Stimulated activated CD4-positive, alpha-beta T cell treated with anti-CD3 and anti-CD28 coated beads, Interleukin-2, amount 100 ng/mL, for 4 hours (primary cell): ENCODE measurements at places on chromosomes 6 and 20.

GRCh38 chr6:156977527-156978291 lies 200.5 kb downstream of the ARID1B start:
- DNase-seq = no peak

DNA sequence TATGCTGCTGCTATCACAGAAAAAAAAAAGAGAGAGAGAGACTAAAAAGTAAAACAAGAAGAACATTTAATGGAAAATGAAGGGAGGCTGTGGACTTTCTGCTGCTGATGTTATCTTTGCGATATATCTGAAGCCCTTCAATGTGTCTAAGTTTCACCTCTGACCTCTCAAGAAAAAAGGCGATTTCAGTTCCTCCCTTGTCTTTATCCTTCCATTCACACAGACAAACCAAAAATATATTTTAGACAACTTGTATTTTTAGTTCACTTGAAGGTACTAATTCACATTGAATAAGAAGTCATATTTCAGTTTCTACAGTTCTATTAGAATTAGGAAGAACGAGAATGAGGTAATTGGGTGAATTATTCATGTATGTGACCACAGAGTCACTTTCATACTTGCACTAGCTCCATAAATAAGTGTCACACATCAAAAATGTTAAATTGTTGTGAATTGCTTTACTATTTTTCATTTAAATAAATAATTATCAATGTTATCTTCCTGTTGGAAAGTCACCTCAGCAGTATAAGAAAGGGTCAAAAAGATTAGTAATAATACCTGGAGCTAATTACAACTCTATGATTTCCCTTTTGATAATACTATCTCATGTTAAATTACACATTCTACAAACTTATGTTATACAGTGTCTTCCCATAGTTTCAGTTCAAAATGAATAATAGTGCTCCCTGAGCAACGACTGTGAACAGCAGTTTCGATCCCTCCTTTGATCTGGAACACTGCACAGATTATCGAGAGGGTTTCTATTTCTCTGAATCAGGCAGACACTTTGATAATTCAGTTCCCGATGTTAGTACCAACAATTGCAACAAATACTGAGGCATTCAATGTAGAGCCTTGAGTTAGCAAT lies 85.2 kb upstream of the PLCB4 start:
- no peak for DNase-seq

- no peak for DNase-seq
Observed at GRCh38 chr20:49635866-49636265, 67.9 kb upstream of the PTGIS start.

GRCh38 chr20:24806705-24807676 lies 142.1 kb upstream of the CST7 start:
- no peak for DNase-seq

DNA sequence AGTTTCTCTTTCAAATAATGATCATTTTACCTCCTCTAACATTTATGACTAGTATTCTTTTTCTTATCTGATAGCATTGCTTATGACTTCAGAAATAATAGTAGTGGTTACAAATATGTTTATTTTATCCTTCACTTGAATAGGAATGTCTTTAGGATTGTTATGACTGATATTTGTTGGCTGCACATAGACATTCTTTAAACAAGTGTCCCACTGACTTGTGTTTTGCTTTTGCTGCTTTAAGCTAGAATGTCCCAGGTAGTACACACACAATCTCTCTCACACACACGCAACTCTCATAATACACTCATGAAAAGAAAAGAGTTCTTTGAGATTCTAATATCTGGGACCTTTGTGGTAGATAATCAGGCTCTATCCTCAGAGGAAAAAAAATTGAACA lies 21.6 kb downstream of the KIAA1586 start:
- no peak for DNase-seq

DNA sequence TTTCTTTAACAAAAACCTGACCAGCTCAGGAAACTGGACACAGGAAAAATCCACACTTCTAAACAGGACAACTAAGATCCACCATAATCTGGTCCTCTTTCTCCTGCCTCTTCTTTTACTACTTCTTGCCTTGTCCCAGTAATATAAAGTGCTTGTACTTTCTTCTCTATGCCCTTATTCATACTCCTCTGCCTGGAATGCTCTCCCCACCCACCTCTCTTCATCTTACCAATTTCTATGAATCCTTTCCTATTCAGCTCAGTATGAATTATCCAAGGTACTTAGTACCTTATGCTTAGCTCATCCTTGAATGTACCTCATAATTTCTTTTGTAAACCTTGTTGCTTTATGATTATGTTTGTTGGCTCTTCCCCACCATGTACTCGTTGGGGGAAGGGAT lies 159.4 kb downstream of the CDK19 start:
- DNase-seq = no peak

DNA sequence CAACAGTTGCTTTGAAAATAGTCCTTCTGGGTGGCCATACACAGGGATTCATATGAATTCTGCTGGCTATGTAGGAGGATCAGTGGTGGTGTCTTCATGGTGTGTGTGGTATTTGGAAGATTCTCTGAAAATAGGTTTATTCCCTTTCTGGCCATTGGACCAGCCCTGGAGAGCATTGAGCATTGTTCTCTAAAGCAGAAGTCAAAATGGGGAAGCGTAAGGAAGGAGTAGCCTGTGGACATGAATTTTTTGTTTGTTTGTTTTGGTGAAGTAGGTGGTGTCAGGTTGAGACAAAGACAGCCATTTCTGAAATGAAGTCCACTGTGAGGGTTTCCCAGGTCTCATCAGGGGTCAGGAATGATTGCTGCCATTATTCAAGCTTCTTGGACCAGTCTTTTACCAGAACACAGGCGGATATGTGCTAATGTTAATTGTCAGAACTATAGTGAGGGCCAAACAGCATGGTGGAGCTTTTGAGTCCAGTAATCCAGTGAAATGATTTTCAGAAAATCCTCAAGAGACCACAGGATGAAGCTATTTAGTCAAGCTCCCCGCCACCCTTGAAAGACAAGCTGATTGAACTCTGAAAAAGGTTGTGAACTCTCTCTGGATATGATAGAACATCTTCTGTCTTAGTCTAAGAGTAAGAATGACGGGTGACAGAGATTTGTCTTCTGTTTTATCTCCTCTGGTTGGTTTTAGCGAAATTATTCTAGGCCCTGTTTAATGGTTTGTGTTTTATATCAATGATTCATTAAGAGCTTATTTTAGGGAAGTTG lies 60.0 kb downstream of the DNAH8 start:
- DNase-seq = no peak

DNA sequence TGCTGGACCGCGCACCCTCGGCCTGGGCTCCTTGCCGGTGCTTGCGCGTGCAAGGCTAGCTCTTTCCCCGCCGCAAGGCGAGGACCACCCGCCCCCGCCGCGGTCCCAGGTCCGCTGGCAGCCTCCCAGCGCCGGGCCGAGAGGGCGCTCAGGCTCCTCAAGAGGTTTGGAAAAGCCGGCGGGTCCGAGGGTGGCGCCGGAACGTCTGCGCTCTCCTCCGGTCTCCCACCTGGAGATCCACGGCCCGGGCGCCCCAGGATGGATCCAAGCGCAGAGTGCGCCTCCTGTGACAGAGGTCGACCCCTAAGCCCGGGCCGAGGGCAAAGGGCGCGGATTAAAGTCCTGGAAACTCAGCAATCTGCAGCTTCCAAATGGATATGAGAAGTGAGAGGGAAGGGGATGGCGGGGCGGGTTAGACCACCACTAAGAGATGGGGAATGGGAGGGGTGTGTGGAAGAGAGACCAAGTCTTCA lies 575 bp upstream of the MICAL1 start:
- no peak for DNase-seq

DNA sequence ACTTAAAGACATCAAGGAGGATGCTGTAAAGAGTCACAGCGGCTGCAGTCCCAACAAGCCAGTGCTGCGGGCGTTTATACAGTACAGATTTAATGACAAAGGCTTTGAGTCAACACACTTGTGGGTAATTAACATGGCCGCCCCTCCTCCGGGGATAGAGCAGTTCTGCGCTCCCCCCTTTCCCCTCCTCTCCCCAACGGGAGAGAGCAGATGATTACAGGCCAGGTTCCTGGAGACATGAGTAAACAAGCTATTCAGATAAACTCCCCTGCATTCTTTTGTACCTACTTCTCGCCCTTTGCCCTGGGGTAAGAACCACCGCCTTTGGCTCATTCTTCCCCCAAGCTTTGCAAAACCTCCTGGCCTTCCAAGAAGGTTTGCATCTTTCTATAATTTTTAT lies 23.6 kb upstream of the FABP7 start:
- no peak for DNase-seq

- DNase-seq = no peak
Observed at GRCh38 chr6:149078211-149078782, 239.2 kb upstream of the TAB2 start.
